ENCODE measurements at places on chromosomes 1 and 21.

DNA sequence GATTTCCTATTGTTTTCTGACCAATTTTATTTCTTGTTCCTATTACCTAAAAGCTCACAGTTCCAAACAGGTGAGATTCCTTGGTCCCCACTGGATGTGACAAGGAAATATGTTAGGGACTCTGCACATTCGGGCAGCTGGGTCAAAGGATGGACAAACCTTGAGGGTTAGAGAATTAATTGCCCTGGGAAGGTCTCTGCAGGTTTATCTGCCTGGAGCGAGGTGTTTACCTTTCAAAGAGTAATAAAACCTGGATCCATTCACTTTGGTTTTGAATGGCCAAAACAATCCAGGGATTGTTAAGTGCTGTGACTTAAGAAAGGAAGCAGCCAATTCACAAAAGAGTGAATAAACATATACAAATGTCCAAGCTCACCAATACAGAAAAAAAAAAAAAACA lies 33.6 kb upstream of the RAB4A start:
- DNase-seq: no peak

DNA sequence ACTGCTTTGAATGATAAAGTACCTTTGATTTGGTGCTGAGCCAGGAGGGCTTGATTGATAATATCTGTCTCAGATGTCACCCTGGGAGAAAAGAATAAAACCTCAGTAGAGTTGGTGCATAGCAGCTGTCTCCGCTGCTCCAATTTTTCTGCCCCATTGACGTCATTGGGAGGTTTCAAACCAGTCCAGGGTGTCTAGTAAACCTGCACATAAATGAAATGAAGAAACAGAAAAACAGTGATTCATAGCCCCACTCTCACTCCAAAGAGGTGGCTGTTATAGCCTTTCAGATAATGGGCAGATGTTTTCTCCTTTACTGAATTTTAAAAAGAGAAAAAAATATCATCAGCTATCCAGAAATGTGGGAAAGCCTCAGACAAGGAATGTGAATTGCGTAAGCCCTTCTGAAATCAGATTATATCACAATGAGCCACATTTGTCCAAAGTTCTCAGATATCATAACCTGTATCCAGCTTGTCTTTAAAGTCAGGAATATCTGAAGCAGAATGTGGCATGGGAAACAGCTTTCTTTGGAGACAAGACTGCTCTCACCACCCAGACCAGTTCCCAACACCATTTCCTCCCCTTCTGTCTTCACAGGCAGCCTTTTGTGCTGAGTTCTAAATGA lies 351.3 kb upstream of the SGIP1 start:
- DNase-seq: peak; percentile 65

DNA sequence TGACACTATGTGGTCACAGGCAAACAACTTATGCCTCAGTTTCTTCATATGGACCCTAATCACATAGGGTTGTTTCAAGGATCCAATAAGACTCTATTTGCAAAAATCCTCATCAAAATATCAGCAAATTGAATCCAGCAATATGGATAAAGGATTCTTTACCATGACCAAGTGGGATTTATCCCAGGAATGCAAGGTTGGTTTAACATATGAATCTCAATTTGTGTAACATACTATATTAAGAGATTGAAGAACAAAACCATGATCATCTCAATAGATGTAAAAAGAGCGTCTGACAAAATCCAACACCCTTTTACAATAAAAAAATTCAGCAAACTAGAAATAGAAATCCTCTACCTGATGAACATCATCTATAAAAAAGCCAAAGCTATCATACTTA lies 23.9 kb downstream of the ARHGEF11 start:
- no peak for DNase-seq

GRCh38 chr1:44609768-44610526 lies 64.3 kb downstream of the TMEM53 start:
- DNase-seq: no peak

- no peak for DNase-seq
Measured at GRCh38 chr1:29786195-29786594, 549.9 kb downstream of the PTPRU start.

GRCh38 chr1:53319296-53320101 lies 8.4 kb downstream of the LRP8 start:
- DNase-seq: no peak

GRCh38 chr1:42847721-42848460 lies 1.5 kb downstream of the ZNF691 start:
- no peak for DNase-seq

DNA sequence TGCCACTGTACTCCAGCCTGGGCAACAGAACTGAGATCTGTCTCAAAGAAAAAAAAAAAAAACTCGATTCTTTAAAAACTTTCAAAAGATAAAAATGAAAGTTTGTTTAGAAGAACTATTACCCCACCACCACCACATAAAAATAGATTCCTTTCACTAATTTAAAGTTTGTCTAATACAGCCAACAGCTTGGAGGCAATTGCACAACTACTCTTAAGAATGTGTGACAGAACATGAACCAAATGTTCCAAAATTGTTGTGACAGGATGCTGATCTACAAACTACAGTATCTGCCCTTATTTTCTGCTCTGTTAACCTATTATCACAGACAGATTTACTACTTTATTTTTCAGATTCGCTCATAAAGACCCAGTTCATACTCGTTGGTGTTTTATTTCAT lies 5.5 kb upstream of the TGFBR3 start:
- no peak for DNase-seq

DNA sequence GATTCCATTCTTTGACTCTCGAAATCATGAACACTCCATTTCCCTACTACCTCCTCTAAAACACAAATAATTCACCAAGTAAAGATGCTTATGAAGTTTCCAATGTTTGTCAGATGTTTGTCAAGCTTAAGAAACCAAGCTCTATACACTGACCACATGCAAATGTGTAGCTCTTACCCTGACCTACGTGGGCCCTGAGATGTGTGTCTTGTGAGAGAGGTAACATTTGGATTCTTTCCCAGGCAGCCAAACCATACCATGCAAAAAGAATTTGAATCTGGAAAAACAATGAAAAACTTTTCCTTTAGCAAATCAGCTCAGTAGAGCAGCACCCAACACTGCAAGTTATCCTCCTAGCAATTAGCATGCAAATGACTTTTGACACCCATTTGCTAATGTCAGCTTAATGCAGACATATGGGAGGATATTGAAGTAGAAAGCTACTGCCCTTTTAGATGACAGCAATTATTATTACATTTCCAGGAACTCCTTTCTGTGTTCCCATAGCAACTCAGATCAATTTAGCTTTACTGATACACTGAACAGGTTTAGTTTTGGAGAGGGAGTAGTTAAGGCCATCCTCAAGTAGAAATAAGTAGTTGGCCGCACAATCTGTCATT lies 83.2 kb upstream of the RGS4 start:
- DNase-seq: peak; percentile 45

DNA sequence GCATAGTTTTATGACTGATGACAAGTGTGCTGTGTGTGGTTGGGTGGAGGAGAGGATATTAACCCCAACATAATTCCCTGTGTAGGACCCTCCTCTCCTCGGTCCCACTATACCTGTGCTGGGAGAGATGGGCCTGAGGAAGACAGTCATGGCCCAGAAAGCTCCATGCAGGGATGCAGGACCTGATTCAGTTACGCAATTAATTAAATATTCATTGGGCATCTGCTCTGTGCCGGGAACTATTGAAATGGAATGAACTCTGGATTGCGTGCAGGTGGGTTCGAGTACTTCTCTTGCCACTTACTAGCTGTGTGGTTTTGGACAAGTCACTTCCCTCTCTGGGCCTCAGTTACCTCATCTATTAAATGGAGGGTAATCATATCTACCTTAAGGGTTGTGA lies 74.6 kb downstream of the CD247 start:
- DNase-seq: no peak

- peak; percentile 67 for DNase-seq
Measured at GRCh38 chr1:35707601-35708440, 10.9 kb downstream of the C1orf216 start.

DNA sequence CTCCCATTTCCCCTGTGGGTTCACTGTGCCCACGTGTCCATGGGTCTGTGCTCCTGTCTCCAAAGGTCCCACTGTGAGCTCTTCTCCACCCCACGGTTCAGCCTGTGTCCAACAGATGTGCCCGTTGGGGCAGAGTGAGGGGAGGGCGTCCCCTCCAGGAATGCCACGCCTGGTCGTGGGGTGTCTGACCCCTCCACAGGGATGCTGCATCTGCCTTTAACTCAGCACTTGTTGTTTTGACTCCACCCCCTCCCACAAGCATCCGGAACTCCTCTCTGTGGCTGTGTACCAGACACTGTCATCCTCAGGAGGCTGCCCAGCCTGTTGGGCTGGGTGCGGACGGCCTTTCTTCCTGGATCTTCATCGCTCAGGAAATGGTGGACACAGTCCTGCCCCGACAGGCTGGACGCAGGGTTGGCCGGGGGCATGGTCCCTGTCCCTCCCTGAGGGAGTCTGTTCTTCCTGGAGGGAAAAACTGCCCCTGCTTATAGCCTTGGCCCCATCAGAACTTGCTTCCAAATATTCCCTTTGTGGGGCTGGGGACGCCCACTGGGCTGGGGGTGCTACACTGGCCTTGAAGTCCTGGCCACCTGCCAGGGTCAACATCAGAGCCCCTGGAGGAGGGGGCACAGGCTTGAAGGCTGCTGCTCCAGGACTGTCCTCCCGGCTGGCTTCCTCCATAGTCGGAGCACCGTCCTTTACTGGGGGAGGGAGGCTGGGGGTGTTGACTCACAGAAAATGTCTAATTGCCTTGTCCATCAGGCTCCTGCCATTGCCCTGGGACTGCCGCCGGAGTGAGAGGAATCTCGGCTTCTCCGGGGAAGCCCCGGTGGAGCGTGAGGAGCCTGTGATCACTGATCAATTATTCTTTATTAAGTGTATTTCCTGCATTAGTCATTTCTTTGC lies 182.0 kb upstream of the C1orf174 start:
- DNase-seq: no peak

GRCh38 chr1:10755970-10756521 lies 40.4 kb downstream of the CASZ1 start:
- DNase-seq: no peak

- peak; percentile 95 for DNase-seq
Measured at GRCh38 chr1:112704934-112705627, 1.8 kb downstream of the RHOC start.

GRCh38 chr1:178942285-178943198 lies 71.7 kb upstream of the ANGPTL1 start:
- DNase-seq: peak; percentile 77

DNA sequence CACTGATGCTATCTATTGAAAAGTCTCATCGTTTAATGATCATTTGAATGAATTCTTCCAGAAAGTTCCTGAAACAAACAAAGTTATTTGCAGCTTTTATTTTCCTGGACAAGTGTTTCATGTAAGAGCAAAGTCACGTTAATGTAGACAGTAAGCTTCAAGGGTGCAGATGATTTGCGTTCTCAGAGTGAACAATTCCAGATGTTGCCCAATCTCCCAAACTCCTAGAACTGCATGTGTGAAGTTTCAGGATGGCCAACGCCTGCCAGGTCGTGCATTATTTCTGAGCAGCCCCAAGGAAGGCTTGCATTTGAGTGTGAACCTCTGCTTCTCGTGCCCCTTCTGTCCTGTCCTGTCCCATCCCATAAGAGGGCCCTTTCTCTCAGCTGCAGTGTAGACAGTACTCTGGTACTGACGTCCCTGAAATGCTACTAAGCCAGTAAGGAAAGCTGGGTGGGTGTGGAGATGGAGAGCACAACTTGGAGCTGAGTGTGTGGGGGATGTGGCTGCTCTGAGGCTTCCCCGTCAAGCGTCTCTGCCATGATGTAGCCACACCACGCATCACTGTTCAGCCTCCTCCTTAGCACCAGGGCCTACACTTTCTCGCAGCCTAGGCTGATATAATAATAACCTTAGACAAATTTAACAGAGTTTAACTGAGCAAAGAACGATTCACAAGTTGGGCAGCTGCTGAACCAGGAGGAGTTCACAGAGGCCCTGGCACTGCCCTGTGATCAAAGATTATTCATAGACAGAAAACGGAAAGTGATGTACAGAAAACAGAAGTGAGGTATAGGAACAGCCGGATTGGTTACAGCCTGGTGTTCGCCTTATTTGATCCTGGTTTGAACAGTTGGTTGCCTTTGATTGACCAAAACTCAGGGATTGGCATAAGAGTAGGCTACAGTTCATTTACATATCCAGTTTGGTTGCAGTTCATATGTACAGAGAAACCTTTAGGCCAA lies 50.4 kb downstream of the RHOU start:
- DNase-seq: no peak

DNA sequence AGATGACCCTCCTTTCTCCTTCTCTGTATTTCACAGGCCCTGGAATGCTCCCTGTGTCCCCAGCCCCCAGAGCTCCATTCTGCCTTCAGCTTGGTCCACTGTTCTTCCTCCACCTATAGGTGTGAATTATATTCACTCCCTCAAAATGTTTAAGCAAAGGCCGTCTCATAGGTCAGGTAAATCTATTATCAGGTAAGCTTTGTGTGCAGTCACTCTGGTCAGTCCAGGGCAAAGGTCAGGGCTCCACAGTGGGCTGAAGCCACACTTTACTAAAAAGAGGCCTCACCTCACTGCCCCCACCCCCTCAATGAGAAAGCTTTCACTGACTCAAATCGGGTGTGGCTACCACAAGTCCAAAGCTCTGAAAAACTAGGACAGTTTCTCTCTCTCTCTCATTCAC lies 65.9 kb downstream of the DNTTIP2 start:
- no peak for DNase-seq

GRCh38 chr21:38968887-38969543 lies 163.3 kb downstream of the ETS2 start:
- no peak for DNase-seq

DNA sequence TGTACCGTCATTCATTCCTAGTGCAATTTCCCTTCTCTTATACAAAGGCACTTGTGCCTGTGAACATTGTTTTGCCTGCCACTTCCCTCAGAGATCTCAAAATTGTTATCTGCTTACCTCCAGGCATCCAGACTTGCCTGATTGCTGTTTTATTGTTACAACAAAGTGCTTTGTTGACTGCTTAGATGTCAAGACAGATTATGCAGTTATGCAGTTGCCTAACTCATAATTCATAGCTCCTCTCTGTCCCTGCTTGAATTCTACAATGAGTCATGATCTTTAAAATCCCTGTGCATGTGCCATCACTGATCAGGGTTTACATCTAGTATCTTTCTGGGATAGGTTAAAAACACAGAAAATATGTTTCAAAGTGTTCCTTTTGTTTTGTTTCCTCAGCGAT lies 24.5 kb downstream of the CXADR start:
- no peak for DNase-seq

DNA sequence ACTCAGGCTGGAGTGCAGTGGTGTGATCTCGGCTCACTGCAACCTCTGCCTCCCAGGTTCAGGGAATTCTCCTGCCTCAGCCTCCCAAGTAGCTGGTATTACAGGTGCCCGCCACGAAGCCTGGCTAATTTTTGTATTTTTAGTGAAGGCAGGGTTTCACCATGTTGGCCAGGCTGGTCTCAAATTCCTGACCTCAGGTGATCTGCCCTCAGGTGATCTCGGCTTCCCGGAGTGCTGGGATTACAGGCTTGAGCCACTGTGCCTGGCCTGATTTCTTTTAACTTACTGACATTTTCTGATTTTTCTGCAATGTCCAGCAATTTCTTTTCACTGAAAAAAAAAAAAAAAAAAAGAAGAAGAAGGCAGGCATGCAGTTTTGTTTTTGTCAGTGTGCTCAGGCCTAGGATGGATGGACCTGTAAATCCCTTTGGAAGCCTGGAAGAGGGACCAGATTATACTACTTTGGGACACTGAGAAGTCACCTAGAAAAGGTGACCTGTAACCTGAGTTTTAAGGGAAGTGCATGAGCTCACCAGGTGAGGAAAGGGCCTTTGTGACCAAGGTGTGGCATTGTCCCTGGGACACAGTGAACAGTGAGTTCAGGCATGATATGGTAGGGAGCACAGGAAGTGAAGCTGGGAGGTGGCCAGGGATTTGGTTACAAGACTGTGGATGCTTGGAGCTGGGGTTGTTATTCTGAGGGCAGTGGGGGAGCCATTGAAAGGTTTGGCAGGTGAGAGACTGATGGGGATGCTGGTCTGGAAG lies 2.7 kb upstream of the TMEM61 start:
- DNase-seq: no peak

GRCh38 chr1:209937996-209938959 lies at the start of gene SYT14:
SYT14 (plus strand) TSS chr1:209938217; CDS start chr1:209938265, 48 bp downstream.
- DNase-seq: peak; percentile 86

Data from astrocyte of the hippocampus (primary cell).